ENCODE measurements at places on chromosomes 6 and 20.

DNA sequence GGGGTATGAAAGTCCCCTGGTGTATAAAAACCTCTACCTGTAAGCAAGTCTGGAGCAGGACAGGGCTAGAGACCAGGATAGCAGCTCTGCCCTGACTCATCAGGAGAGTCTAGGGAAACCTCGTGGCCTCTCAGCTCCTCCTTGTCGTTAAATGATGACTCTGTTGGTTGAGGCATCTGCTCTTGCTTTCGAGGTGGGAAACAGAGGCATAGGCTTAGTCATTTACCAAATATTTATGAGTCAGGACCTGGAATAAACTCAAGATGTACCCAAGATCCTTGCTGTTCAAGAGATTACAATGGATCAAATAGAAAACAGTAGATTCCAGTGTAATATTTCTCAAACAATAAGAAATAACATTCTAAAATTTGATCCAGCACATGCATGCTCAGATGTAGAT, 5.5 kb downstream of the MANBAL start:
- no peak for DNase-seq

DNA sequence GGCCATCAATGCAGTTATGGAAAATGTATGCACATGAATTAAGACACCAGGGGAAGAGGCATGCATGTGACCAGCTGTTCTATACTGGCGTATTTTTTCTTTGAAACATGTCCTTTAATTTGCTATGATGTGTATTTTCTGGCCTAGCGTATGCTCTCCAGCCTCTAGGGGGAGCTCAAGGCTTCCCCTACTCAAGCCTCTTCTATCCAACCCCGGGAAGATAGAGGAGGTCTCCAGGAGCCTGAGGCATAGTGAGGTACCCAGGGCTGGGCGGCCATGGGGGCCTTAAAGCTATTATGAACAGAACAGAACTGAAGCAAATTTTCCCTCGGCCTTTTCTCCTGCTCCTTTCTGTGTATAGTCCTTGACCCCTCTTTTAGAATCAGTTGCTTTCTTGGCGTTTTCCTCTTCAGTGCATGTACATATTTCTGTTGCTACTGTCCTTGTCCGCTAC, 528.9 kb downstream of the MAFB start:
- DNase-seq, result no peak

- no peak for DNase-seq
Observed at GRCh38 chr20:37282556-37282955, 6.9 kb upstream of the MANBAL start.

DNA sequence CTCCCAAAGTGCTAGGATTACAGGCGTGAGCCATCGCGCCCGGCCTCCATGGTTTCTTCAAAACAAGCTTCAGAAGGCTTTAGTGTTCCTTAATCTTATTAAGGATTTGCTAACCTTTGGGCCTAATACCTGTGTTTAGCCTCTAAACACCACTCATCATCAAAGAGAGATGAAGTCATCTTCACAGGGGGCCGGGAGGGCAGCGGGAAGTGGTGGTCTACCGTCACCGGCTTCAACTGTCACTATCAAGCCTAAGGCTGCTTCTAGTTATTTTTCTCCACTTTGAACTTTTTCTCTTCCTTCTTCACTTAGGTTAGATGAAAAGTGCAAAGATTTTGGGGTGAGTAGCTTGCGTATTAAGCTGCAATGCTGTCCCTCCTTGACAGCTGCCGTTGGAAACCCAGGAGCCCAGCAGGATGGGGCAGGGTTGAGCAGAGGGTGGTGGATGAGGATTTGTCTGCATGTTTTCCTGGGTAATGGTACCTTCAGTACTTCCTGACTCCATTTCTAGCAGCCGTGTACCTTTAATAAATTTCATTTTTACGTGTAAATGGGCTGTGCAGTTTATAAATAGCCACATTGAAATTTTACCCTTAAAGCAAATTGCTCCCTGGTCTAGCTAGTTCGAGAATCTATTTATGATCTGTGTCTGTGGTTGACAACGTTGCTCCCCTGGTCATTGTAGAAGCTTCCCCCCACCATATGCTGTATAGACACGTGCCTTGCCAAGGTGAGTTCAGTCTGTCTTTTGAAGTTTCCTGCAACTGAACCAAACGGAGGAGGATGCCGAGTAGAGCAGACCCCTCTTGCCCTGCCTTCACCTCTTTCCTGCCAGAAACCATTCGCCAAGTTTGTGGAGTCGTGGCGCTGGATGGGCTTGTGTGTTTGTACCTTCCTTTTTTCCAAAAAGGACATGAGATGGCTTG, 64.8 kb downstream of the SYNJ2 start:
- DNase-seq, result no peak

DNA sequence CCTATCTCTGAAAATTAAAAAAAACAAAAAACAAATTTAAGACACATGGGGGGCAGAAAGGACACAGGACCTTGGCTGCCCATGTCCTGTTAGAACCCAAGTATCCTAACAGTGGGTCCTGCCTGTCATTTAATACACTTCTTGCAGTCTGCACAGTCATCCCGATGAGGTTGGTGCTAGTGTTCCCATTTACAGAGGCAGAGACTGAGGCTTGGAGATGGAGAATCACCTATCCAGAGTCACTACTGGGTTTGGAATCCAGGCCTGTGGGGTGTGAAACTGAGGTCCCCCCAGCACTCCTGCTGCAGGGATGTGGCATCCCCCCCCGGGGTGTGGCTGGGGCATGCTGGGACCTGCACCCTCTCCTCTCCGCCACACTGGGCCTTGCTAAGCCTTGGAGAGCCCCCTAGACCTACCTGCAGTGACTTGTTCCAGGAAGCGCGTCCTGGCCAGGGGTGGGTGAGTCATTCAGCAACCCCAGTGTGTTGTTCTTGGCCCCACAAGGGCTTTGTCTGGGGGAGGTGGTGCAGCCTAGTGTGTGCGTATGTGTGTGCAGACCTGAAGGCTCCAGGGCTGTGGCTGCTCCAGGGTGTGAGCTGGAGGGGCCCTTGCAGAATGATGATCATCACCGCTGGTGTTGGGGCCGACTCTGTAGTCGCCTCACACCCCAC, 49.7 kb downstream of the BCAS4 start:
- peak; percentile 48 for DNase-seq

DNA sequence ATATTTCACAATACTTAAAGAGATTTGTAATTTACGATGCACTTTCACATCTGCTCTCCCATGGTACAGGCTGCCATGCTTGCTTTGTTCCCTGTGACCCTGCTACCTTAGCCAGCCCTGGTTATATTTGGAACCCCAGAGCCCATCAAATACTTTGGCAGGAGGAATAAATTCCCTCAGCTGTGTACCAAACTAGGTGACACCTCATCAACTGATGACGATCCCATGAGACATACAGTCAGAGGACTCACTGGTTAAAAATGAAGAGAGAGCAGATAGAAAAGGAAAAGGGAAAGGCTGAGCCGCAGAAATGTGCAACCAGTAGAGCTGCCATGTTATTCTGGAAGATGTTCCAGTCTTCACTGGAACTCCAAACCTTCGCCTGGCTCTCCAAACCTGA, 120.0 kb downstream of the SIM1 start:
- DNase-seq, result no peak

GRCh38 chr6:150881911-150882481, 16.5 kb downstream of the MTHFD1L start:
- no peak for DNase-seq

- DNase-seq, result no peak
Observed at GRCh38 chr6:33466075-33466735, 11.8 kb downstream of the ZBTB9 start.

- no peak for DNase-seq
Observed at GRCh38 chr6:10140136-10140535, 274.7 kb downstream of the TFAP2A start.

DNA sequence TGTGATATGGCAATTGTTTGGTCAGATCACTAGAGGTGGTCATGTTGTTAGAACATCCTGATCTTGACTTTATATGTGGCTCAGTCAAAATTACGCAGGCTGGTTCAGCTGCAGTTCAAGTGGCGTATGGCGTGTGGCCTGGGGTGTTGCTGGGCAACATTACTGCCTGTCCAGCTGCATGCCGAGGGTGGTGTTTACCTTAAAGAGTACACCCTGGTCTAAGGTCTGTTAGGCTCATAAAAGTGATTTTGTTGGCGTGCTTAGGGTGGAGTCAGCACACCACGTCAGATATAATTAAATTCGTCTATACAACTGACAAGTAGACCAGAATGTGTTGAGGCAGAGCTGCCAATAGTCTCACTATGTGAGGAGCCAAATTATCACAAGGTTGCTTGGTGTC, 55.6 kb upstream of the NEDD9 start:
- no peak for DNase-seq

DNA sequence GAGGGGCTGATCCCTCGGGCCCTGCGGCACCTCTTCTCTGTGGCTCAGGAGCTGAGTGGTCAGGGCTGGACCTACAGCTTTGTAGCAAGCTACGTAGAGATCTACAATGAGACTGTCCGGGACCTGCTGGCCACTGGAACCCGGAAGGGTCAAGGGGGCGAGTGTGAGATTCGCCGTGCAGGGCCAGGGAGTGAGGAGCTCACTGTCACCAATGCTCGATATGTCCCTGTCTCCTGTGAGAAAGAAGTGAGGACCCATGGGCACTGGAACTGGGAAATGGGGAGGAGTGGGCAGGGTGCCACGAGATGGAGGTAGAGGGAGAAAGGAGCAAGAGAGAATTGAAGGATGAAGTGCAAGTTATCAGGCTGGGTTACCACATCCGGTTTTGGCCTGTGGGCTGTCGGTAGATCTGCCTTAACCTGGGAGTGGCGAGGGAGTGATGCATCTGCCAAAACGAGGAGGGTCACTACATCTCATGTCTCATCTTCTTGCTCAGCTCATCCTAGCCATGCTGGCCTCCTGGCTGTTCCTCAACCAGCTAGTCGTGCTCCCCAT, 5.4 kb upstream of the PHF1 start:
- DNase-seq, result no peak

Data from CD4-positive, alpha-beta T cell treated with Interleukin-15 for 4 hours (primary cell).